AG20443 (cell line): ENCODE measurements at places on chromosomes 7 and 10.

DNA sequence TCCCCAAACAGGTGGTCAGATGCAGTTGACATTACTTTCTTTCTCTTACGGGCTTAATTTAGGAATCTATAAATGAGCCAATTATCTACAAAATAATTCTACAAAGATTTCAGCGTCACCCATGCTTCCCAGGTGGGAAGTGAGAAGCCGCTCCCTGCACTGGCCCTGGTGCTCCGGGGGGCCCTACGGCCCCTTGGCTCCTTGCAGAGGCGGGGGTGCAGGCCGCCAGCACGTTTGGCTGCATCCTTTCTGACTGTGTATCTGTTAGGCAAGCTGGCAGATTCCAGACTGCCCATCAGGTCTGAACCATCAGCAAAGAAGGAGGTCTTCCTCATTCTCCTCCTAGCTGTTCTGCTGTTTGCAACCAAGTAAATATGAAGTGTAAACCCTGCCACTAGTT is 16.3 kb downstream of the VWC2 start:
- DNase-seq, result no peak

DNA sequence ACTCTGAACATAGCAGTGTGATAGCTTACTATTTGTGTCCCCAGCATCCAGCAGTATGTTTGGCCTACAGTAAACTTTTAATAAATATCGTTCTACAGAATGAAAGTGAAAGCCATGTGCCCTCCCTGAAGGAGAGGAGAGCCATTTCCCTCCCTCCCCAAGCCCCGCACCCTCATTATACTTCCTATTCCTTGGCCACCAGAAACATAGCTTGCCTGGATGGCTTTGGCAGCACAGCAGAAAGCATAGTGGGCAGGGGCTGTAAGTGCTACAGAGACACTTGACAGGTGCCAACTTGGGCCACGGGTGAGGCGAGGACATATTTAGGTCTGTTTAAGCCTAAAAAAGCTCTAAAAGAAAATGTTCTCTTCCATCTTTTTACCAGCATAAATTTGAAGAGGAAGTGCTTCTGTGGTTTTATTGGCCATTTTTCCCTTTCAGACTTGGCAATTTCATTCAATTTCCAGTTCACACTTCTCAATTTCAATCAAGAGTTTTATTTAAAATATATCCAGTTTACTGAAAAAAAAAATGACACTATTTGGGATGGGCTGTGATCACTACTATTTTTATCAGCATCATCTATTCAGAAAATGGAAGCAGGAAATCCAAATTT is 12.7 kb downstream of the HHEX start:
- no peak for DNase-seq

- peak; percentile 83 for DNase-seq
Observed at GRCh38 chr10:113854761-113855588, 514 bp downstream of the NHLRC2 start.

- DNase-seq, result no peak
Observed at GRCh38 chr10:106973288-106973687, 191.2 kb downstream of the SORCS1 start.

DNA sequence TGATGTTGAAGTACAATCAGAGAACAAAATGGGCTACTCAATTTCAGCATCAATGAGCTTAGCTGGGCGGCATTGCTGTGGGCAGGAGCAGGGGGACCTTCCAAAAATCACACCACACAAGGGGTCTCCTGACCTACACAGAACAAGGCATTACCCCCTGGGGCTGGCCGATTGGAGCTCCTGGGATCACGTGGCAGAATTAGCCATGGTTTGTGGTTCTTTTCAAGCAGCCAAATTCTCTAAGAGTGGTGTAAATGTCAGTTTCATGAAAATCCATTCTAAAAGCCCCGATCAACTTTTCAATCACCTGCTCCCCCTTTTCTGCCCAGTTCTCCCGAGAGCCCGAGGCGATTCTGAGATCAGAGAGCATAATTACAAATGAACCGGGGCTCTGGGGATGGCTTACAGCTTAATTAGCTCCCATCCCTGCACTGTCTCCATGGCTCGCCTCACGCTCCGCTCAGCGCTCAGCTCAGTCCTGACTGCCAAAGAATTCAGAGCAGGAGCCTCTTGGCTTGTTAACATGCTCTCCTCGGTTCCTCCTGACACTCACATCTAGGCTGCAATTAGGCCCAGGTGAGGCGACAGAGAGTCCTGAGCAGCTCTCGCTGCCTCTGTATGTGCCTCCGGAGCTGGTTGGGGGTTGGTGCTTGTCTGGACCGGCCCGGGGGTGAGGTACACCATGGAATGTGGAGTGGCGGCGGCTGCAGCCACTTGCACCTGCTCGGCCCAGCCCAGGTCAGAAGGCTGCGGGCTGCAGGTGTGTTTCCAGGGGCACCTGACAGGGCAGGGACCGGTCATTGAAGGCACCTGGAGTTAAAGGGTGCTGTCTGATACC is 111.8 kb downstream of the WDR11 start:
- no peak for DNase-seq

- DNase-seq, result no peak
Observed at GRCh38 chr7:3336042-3336665, 35.1 kb downstream of the SDK1 start.

DNA sequence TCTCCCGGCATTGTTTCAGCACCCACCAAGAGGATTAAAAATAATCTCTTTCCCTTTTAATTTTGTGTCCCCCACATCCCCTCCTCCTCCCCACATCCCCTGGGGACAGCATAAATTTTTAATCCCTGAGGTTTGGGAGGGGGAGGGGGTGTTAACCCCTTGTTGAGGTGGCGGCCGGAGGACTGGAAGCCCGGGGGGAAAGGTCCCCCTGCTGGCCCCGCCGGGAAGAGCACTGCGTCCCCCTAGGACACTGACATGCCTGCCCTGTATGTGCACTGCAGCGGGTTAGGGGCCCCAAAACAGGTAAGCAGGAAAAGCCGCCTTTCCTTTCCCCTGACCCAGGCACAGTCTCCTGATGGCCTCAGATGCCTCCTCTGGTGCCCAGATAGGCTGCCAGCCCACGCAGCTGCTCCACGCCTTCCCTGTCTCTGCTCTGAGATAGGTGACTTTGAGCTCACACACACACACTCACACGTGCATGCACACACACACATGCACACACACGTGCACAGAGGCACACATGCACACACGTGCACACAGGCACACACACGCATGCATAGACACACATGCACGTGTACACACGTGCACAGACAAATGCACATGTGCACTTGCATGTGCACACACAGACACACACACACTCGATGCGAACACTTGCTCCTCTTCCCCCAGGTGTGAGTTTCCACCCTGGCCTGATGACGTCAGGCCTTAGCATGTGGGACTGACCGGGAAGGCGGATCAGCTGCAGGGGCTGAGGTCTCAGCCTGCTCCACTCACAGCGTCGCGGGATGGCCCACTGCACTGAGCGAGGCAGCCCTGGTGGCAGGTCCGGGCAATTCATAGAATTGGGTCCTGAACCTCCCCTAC is 12.3 kb downstream of the CNPY1 start:
- DNase-seq, result peak; percentile 70

DNA sequence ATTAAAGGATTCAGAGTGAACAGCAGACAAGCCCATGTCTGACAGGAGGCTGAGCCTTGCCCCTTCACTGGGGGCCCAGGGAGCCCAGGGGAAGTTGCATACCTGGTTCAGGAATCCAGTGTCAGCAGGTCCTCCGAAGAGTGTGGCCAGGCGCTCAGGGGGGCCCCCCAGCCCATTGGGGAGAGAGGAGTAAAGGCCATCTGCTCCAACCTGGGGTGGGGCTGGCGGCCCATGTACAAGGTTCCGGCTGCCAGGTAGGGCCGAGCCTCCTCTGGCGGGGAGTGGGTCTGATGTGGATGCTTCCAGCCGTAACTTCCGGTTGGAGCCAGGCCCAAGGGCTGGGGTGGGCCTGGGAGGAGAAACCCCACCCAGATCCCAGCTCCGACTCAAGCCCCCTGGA is 2.3 kb downstream of the PSD start:
- no peak for DNase-seq

DNA sequence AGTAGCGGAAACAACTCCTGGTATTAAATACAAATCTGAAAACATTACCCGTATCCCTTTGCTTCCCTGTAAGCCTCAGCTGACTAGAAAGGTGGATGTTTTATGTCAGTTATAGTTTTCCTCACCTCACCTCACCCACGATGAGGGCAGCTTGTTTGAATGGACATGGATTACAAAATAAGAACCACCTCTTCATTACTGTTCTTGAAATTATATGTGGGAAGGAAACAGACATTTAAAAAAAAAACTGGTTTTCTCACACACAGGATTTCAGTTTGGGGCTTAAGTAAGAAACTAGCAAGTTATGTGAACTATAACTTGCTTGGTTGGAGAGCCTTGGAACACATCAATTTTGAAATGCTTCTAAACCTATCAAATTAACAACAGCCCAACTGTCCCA is 232.9 kb upstream of the CCDC6 start:
- no peak for DNase-seq

DNA sequence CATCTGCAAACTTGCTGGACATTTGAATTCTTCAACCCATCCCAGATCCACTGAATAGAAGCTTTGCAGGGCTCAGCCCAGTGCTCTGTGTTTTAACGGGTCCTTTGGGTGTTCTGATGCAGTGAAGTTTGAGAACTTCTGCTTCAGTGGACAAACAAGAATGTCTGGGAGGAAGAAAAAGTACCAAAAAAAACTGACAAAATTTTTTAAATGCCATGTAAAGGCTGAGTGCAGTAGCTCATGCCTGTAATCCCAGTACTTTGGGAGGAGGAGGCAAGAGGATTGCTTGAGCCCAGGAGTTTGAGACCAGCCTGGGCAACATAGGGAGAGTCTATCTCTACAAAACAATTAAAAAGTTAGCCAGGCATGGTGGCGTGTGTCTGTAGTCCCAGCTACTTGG is 51.8 kb upstream of the FRMD4A start:
- no peak for DNase-seq

DNA sequence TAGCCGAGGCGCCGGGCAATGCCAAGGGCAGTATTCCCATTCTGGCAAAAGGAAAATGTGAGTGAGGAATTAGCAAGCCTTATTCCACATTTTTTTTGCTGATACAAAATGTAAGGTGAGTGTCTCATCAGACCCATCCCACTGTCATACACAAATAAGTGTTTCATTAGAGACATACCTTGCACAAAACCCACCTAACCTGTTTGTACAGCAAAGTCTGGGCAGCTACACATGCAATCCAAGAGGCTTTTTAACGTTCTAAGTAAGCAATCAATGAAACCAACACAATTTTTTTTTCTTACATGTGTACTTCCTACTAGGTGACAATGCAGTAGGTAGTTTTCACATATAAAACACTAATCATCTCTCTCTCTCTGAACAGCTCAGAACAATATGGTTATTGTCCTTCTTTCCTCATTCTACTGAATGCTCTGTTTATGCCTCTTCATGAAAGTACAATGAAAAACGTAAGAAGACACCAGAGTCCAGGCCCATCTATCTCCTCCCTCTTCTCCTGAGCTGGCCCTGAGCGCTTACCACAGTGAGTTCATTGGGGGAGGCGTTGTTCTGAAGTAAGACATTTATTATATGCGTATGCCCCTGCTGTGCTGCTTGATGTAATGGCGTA is 217.2 kb downstream of the ANK3 start:
- no peak for DNase-seq

GRCh38 chr7:90713628-90714027 is 117.5 kb downstream of the CDK14 start:
- DNase-seq, result no peak

GRCh38 chr10:19730907-19731217 is 85.4 kb upstream of the PLXDC2 start:
- no peak for DNase-seq

DNA sequence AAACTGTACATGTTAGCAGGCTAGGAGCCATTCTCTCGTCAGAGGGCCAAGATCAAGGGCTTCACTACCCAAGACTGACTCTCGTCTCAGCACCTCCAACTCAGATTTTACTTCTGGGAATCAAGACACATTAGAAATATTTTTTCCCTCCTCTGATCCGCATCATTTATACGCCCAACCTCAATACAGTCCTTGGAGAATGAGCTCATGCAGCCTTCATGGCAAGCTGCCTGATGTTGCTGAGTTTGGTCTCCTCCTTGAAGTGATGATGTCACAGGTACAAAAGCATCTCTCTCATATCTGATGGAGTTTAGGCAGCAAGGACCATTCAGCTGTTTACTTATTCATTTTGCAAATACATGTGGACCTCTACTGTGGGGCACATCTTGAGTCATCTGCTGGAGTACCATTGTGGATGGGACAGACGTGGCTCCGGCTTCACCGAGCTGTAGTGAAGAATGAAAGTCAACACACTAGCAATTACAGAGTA is 114.0 kb downstream of the BMPER start:
- DNase-seq, result no peak

- DNase-seq, result no peak
Observed at GRCh38 chr10:100153239-100153825, 32.5 kb downstream of the ERLIN1 start.

- DNase-seq, result no peak
Observed at GRCh38 chr10:124194199-124194824, 100.9 kb upstream of the CHST15 start.

DNA sequence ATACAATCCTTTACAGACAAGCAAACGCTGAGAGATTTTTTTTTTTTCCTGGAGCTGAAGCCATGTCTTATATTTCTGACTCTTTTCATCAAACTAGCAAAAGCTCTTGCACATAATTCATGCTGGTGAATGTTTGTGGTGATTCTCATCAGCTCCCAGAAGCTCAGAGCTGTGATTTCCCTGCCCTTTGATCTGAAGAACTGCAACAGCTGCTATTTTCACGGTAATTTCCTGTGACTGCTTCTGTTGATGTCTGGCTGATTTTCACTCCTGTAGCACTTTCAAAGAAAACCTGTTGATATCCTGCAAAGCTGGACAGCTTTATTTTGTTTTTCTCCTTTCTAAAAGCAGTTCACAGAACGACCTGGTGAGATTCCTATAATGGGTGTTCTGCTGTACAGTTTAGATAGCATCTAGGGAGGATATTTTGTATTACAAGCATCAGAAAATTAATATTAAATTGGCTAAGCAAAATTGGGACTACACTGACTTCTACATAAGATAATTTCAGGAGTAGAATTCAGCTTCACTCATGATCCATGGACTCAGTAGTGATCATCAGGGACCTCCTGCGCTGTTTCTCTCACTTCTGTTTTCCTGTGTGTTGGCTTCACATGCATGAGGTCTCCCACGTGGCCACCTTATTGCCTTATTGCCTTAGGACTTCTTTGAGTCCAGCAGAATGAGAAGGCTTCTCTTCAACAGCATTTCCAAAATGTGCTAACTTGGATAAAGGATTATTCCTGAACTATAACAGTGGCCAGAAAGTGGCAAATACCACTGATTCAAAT is 1111.6 kb upstream of the SORCS1 start:
- DNase-seq, result no peak

DNA sequence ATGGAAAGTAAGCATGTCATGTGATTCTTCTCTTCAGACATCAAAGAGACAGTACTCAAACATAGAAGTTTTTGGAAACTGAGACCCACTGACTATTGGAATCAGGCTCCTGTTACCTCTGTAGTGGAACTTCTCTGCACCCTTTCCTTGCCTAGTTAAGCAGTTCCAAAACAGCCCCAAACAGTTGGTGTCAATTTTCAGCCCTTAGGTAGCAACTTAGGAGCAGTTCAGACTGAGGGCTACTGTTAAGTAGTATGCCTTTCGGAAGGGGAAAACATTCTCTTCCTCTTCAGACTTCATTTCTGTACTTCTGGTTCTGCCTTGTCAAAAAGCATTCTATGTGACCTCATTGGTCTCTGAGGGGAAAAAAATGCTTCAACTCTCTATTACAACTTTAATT is 85.7 kb downstream of the ZNF277 start:
- DNase-seq, result no peak

GRCh38 chr7:143458263-143458662 is 15.0 kb downstream of the TAS2R60 start:
- peak; percentile 81 for DNase-seq
